ENCODE measurements at places on chromosomes 6 and 20. TPM values are rescaled to one million over a fixed set of nuclear protein-coding genes. Genes with fewer than 3 reads are reported as not detected.

Gene FLRT3
- total RNA-seq, result 2.0 TPM

Gene HIVEP2
- total RNA-seq, result 4.2 TPM

Gene GHRH
- not detected for total RNA-seq

Gene KCNK15
- total RNA-seq, result 0.62 TPM

Gene CST2
- 0.44 TPM for total RNA-seq

Gene MLN
- not detected for total RNA-seq

Gene ADA
- 62.7 TPM for total RNA-seq

Gene SLC16A10
- 0.44 TPM for total RNA-seq

Gene LPA
- 0.02 TPM for total RNA-seq

Gene MLIP
- not detected for total RNA-seq

Gene FRK
- total RNA-seq, result 1.4 TPM

Gene SLC32A1
- total RNA-seq, result not detected

Gene PPDPF
- 290 TPM for total RNA-seq

Gene KIF25
- total RNA-seq, result not detected

Gene SCGN
- not detected for total RNA-seq

Gene TPBG
- 42.7 TPM for total RNA-seq

Gene SLC12A5
- total RNA-seq, result 11.6 TPM

Gene PRPH2
- not detected for total RNA-seq

Gene HMGA1
- total RNA-seq, result 694 TPM

Gene LRRC73
- total RNA-seq, result 1.2 TPM

Gene EEF1A2
- total RNA-seq, result 141 TPM

Gene SMPD2
- total RNA-seq, result 14.6 TPM

Gene CNR1
- total RNA-seq, result 0.33 TPM

Gene LTA
- not detected for total RNA-seq

Gene CDH4
- 6.0 TPM for total RNA-seq

Gene RAB23
- 7.0 TPM for total RNA-seq

Gene AARS2
- total RNA-seq, result 9.2 TPM

Gene TINAG
- 0.08 TPM for total RNA-seq

Gene CD24
- 281 TPM for total RNA-seq

Gene FOXS1
- 0.94 TPM for total RNA-seq

Gene MUC21
- total RNA-seq, result not detected

Gene CST4
- not detected for total RNA-seq

Gene PSORS1C1
- 3.3 TPM for total RNA-seq

Gene TRAPPC3L
- not detected for total RNA-seq

Gene MCM8
- total RNA-seq, result 24.0 TPM

Gene MEP1A
- not detected for total RNA-seq

Gene CSE1L
- 97.7 TPM for total RNA-seq

Gene WASF1
- total RNA-seq, result 14.6 TPM

Gene PRR18
- total RNA-seq, result 0.17 TPM

Gene LEMD2
- total RNA-seq, result 47.7 TPM

Gene PMEPA1
- 372 TPM for total RNA-seq

Gene SIRPB2
- not detected for total RNA-seq

Gene TBX18
- total RNA-seq, result 18.6 TPM

Gene RNF217
- total RNA-seq, result 6.9 TPM

Gene ARMC2
- total RNA-seq, result 1.9 TPM

Gene GPSM3
- 0.57 TPM for total RNA-seq

Gene PTCHD4
- total RNA-seq, result not detected

Gene SPINT4
- total RNA-seq, result not detected

Gene CAGE1
- total RNA-seq, result not detected

Gene RIPOR2
- total RNA-seq, result not detected

Gene TSPO2
- 0.10 TPM for total RNA-seq

Gene AHCY
- 331 TPM for total RNA-seq

Gene MEA1
- 95.9 TPM for total RNA-seq

Gene IRF4
- total RNA-seq, result 0.14 TPM
